ENCODE measurements at places on chromosomes 1 and 21.

DNA sequence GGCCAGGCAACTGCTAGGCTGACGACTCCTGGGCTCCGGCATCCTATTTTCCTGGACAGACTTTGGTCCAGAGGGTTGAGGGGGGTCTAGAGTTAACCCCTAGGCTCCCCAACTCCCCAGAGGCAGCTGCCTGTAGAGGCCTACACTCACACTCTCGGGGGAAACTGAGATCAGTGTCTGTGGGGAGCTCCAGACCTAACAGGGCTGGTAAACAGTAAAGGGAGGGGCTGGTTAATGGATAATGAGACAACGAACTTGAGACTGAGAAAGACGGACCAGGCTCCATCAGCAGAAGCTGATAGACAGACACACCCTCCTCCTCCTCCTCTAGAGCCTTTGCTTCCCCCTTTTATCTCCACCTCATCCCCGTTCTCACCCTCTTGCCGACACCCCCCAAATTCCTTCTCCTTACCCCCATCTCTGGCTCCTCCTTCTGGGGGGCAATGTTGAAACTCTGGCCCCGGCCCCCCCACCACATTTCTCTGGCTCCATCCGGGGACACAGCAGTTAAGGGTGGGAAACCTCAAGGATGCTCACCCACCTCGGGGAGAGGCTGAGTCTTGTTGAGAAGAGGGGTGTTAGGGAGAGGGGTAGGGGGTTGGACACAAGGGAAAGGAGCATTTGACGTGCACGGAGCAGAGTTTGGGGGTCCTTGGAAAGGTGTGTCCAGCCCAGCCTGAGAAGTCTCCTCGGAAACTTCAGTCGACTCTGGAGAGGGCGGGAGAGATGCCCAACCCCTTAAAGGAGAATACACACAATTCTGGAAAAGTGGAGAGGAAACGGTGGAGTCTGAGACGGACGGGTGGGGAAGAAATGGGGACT lies at the start of gene MTMR11:
MTMR11 (minus strand) TSS at position 710 of the 822 bp plus-strand sequence; CDS start at position 478, 232 bp downstream.
- no peak for DNase-seq

DNA sequence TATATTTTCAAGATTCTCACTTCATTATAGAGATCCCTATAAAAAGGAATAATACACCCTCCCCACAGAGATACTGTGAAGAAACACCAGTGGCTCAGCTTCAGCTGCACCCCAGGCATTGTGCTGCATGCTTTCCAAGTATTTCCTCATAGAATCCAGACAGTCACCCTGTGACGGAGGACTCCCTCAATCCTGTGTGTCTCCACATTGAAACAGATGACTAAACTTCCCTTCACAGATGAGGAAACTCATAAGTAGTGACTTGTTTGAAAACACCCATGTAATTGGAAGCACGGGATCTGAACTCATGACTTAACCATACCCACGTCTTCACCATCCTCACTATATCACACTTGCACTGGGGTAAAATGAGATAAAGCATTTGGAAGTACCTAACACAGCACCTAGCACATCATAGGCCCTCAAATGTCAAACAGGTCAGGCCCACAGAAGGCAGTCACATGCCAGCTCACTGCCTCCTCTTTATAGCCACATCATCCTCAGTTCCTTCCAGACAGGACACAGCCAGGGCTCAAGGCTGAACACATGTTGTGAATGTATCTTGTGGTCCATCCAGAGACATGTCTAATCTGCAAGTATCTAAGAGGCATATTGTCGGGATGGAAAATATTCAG lies 55.2 kb downstream of the GPR161 start:
- DNase-seq = no peak

GRCh38 chr1:229597877-229598276 lies 28.0 kb downstream of the TAF5L start:
- DNase-seq = no peak

- DNase-seq = peak; percentile 90
Measured at GRCh38 chr1:25338188-25338981, at the start of gene TMEM50A. Gene TMEM50A, plus strand, starts transcription at chr1:25338334. Its CDS starts 2,153 bp downstream, at chr1:25340487.

- no peak for DNase-seq
Measured at GRCh38 chr1:119626841-119627240, 21.2 kb downstream of the ZNF697 start.

DNA sequence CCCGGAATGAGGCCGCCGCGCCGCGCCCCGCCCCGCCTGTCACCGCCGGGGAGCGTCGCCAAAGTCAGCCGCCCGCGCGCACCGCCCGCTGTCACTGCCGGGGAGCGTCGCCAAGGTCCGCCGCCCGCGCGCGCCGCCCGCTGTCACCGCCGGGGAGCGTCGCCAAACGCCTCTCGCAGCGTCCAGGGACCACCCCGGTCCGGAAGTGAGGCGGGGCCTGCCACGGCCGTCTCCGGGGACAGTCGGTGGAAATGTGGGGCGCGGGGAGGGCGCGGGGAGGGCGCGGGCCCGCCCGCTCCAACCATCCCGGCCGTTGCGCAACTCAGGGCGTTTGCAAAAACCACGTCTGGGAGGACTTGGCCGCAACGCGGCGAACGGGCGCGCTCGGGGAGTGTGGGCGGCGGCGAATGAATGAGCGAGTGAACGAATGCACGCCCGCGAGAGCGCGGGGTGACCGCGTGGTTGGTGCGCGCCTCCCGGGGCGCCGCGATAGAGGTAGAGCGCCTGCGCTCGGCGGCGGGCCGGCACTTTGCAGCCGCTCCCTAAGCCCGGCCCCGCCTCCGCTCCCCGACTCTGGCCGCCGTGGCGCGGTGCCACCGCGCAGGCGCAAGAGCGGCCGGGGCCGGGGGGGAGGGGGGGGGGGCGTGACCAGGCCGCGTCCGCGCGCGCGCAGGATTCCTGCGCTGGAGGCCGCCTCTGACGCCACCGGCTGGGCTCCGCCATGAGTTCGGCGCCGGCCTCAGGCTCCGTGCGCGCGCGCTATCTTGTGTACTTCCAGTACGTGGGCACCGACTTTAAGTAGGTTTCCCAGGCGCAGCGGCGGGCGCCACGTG lies at the start of the genes ACAP3 and PUSL1:
ACAP3 (minus strand) TSS at position 8 of the 833 bp plus-strand sequence. CDS start 115 bp downstream, outside the sequence.
PUSL1 (plus strand) TSS at position 675 of the 833 bp plus-strand sequence; CDS start at position 722, 47 bp downstream.
- DNase-seq = peak; percentile 87

- no peak for DNase-seq
Measured at GRCh38 chr21:18518054-18518481, 114.5 kb upstream of the TMPRSS15 start.

Measured in hippocampal formation (tissue), 2 donors.